ENCODE measurements at places on chromosomes 1 and 21. TPM values are rescaled to one million over a fixed set of nuclear protein-coding genes. Genes with fewer than 3 reads are reported as not detected.

Gene CTSS
- total RNA-seq = 37.3 TPM

Gene PGLYRP4
- total RNA-seq = not detected

GRCh38 chr21:45136927-45137611, 62.7 kb downstream of the ADARB1 start:
- DNase-seq = peak; percentile 58

DNA sequence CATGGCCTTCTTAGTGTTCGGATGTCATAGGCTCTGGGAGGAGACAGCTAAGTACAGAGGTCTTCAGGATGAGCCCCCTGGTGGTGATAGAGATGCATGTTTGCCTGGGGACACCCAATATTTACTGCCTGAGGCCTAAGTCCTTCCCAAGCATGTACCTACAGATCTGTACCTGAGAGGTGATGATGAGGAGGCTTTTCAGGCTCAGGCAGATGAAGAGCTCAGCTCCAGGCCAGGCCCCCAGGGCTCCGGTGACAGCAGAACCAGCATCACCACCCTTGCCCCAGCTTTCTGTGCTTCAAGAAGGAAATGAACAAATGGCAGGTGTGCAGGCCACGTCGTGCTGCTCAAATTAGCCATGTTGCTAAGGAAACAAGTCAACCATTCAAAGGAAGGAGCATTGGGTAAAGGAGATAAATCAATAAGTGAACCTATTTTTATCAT, 21.1 kb downstream of the CACNA1E start:
- no peak for DNase-seq

- peak; percentile 16 for DNase-seq
These were observed 577 bp upstream of the CEP350 start for GRCh38 chr1:179953974-179954492.

DNA sequence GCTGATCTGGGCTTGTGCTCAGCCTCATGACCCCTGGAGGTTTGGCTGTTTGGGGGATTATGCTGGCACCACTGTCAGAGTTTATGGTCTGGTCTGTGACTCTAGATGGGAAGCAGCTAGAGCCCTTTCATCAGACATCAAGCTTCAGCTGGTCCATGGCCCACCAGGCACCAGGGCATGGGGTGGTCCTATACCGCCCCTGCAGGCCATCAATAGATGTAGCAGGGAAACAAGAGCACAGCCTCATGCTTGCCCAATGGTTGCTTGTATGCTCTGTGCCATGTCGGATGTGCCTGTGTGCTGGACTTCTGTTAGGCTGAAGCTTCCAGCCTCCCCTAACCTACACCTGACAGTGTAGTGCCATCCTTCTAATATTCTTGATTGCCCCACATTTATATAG, 71.1 kb upstream of the CD34 start:
- DNase-seq = no peak

DNA sequence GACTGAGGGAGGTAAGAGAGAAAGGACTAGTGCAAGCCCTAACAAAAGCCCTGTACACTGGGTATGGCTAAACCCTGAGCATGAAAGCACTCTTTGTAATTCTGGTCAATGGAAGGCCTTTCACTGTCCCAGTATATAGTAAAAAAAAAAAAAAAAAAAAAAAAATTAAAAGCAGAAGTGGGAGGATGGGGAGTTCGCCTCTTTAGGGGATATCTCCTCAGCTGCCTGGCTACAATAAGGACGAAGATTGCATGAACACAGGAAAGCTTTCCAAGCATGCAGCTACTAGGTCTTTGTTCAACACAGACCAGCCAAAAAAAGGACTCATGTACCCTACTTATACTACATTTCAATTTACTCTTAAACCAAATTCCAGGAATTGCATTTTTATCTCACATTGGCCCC, 59.1 kb downstream of the EIF4G3 start:
- DNase-seq = no peak

- no peak for DNase-seq
These were observed 37.6 kb upstream of the CTBS start for GRCh38 chr1:84611796-84612195.

DNA sequence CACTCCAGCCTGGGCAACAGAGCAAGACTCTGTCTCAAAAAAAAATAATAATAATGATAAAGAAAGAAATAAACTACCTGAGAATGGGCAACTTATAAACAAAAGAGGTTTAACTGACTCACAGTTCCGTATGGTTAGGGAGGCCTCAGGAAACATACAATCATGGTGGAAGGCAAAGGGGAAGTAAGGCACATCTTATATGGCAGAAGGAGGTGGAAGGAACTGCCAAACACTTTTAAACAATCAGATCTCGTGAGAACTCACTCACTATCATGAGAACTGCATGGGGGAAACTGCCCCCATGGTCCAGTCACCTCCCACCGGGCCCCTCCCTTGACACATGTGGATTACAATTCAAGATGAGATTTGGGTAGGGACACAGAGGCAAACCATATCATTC, 6.3 kb upstream of the EGLN1 start:
- DNase-seq = no peak

DNA sequence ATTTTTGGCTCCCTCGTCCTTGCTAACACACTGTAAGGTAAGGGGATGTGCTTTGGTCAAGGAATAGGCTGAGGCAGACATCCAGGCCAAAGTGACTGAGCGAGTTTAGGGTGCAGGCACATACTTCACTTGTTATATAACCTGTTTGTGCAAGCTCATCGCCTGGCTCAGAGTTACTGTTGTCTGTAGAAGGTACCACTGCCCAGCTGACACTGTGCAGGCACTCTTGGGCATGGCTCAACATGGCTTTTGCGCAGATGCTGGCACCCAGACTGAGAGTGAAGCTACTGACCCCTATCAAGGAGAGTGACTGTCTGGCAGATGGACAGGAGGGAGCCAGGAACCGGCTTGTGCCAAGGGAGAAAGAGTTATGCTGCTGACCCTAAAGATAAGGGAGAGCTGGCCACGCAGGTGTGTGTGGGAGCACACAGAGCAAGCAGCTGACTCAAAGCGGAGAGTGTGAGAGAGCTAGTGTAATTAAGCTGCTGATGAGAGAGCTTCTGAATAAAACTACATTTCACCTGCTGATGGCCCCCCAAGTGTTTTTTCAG, 307.3 kb upstream of the USP24 start:
- no peak for DNase-seq

DNA sequence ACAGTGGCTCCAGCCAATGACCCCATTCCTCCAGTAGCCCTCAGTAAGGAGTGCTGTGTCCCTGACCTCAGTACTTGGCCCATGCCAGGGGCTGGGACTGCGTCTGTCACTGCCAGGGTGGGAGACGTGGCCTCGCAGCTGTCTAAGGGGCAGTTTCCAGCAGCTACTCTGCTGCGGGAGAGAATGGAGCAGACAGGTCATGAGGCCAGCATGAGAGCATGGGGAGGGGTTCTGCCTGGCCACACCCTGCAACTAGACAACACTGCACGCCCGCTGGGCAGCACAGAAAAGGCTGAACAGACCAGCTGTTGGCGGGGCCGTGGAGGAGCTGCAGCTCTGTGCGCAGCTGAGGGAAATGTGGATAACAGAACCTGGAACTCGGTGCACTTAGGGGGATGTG, 91.6 kb upstream of the COL6A1 start:
- DNase-seq = no peak

Measured in activated T-cell treated with anti-CD3 and anti-CD28 coated beads, Interleukin-2, amount 50 U/mL, for 4 hours (primary cell).